ENCODE measurements at places on chromosomes 7 and 10. TPM values are rescaled to one million over a fixed set of nuclear protein-coding genes. Genes with fewer than 3 reads are reported as not detected.

GRCh38 chr7:155066417-155066950 lies 3.6 kb upstream of the HTR5A start:
- no peaks in the 10 kb centered on the region for H3K4me1 ChIP-seq
- H3K4me3 ChIP-seq = no peak overlapping the region
- no peak overlapping the region for H3K27ac ChIP-seq
- peaks cover 35% of the 10 kb centered on the region for H3K27me3 ChIP-seq
- no peak for DNase-seq

- H3K27ac ChIP-seq = no peak overlapping the region
- no peak for DNase-seq
Observed at GRCh38 chr7:74143383-74143782, 30.8 kb upstream of the EIF4H start.

DNA sequence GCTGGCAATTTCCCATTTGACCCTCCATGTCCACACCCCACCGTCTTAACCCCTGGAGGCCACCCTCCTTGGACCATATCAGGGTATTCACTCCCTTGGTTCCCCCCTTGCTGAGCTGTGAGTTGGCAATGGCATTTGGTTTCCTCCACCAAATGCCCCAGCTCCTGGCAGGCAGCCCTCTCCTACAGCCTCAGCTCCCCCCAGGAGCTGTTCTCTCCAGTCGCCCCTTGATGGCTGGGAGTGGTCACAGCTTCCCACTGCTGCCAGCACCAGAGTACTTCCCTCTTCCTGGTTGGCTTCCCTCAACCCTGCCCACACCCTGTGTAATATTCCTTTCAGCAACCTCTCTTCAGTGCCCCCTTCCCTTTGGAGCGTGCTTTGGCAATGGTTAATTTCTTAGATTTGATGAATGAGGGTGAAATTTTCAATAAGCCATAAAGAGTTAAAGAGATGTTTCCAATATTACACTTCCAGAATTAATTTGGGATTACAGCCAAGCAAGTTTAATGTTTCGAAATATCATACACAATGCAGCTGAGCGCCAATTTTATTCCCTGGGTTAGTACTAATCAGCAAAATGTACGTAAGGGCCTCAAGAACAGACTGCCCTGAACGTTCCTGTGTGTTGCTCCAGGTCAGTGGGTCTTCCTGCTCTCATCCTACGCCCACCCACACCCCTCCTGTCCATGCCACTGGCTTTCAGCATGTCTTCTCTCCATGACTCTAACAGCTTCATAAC lies 207.1 kb upstream of the NFE2L3 start:
- H3K4me1 ChIP-seq = peaks cover 17% of the 10 kb centered on the region
- no peak overlapping the region for H3K27ac ChIP-seq
- DNase-seq = no peak

- H3K27me3 ChIP-seq = peaks cover 10% of the 10 kb centered on the region
- H3K36me3 ChIP-seq = no peaks in the 10 kb centered on the region
- H3K4me3 ChIP-seq = no peak overlapping the region
- no peaks in the 10 kb centered on the region for H3K4me1 ChIP-seq
Observed at GRCh38 chr7:112497481-112497880, 16.7 kb downstream of the LSMEM1 start.

GRCh38 chr7:16616542-16616941 lies 29.0 kb downstream of the ANKMY2 start:
- H3K27ac ChIP-seq = no peak overlapping the region
- H3K4me3 ChIP-seq = no peak overlapping the region
- no peak for DNase-seq
- H3K4me1 ChIP-seq = no peaks in the 10 kb centered on the region

DNA sequence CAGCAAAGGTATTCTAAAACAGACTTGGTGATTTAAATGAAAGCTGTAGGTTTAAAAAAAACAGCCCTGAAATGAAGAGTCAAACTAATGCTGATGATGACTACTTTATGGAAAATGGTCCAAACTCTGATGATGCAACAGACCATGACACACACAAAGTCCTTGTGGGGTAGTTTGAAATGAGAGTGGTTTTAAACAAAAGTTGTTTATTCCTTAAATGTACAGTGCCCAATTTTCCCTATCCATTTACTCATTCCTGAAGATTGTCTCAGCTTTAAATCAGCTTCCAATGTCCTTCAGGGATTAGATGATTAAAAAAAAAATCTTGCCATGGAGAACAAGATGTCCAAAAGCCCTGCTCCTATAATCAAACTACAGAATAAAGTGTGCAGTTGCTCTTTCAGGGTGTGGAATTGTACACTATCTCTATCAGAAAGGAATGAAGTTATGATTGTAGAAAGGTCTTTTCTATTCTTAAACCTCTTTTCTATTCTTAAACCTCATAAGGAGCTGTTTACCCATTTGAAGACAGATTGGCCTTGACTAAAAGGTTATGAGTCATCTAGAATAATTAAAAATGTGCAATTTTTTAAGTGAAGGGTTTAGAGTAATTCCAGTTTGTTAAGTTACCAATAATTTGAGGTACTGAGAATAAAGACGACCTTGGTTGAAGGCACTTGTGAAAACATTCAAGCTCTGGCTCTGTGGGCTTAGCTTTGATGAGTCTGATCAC lies 70.2 kb upstream of the ITGA8 start:
- no peak overlapping the region for H3K4me3 ChIP-seq
- peaks cover 19% of the 10 kb centered on the region for H3K36me3 ChIP-seq
- H3K27ac ChIP-seq = no peak overlapping the region
- H3K27me3 ChIP-seq = no peaks in the 10 kb centered on the region
- no peaks in the 10 kb centered on the region for H3K4me1 ChIP-seq

DNA sequence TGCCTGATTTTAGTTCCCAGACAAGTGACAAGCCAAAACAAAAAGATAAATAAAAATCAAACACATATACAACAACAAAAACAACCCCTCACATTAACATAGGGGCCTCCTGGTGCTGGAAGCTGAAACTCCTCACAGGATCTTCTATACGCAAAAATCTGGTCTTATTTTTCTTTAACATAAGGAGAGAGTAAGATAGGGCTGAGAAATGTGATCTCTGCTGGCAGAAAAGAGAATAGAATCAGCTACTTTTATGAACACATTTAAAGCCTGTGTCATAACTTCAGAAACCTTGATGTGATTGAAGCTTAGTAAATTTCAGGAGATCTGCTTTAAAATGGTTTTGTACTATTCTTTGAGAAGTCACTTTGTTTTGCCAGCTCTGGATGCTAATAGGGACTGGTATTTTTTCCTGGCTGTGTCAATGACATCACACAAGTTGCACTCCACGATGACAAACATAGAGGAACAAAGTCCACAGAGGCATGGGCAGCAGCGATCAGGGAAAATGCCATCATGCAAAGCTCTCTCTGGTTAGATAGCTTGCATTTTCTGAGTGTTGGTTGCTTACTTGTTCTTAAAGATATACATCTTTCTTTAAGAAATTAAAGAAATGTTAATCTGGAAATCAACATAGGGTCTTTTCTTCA lies 176.6 kb upstream of the SP4 start:
- H3K27ac ChIP-seq = no peak overlapping the region
- H3K4me1 ChIP-seq = no peaks in the 10 kb centered on the region

GRCh38 chr7:140316165-140316661 lies 82.1 kb downstream of the SLC37A3 start:
- peaks cover 2% of the 10 kb centered on the region for H3K27me3 ChIP-seq
- H3K27ac ChIP-seq = no peak overlapping the region
- H3K4me3 ChIP-seq = no peak overlapping the region
- peaks cover 8% of the 10 kb centered on the region for H3K4me1 ChIP-seq
- DNase-seq = no peak
- peaks cover 21% of the 10 kb centered on the region for H3K36me3 ChIP-seq

DNA sequence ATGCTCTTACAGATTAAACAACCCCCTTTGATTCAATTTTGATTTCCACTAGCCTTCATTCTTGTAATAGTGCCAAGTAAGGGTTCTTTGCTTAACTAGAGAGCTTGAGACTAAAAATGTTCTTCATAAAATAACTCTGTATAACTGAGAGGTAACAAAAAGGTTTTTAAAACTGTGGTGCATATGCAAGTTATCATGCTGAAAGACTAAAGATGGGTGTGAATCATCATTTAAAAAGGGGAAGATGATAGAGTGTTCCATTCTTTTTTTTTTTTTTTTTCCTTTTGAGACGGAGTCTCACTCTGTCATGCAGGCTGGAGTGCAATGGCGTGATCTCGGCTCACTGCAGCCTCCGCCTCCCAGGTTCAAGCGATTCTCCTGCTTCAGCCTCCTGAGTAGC lies 11.1 kb downstream of the MDFIC start:
- H3K4me1 ChIP-seq = peaks cover 53% of the 10 kb centered on the region
- no peaks in the 10 kb centered on the region for H3K27me3 ChIP-seq
- peak overlapping the region; percentile 4 for H3K27ac ChIP-seq
- no peak for DNase-seq
- no peak overlapping the region for H3K4me3 ChIP-seq
- H3K36me3 ChIP-seq = no peaks in the 10 kb centered on the region

- no peak overlapping the region for H3K27ac ChIP-seq
- H3K4me3 ChIP-seq = no peak overlapping the region
- H3K36me3 ChIP-seq = no peaks in the 10 kb centered on the region
Observed at GRCh38 chr10:23610626-23611307, 171.9 kb downstream of the OTUD1 start.

GRCh38 chr7:142508251-142508650 lies 241.0 kb upstream of the PRSS1 start:
- DNase-seq = no peak
- H3K27ac ChIP-seq = peak overlapping the region; percentile 91
- no peaks in the 10 kb centered on the region for H3K27me3 ChIP-seq
- peaks cover 22% of the 10 kb centered on the region for H3K4me1 ChIP-seq
- peak overlapping the region; percentile 21 for H3K4me3 ChIP-seq

DNA sequence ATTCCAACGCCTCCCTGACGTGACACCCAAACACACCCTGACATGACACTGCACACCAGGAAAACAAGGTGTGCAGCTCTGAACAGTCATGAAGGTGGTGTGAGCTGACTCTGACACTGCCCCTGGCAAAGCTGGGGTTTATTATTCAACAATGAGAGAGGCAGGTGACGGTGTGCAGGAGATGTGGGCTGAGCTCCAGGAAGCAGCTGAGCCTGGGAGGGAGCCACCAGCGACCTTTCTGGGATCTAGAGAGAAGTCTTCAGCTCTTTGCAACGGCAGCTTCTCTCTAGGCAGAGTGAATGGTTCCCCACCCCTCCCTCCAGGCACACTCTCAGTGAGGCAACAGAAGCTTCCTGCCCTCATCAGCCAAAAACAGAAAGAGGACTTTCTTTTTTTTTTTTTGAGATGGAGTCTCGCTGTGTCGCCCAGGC lies 65.6 kb downstream of the SH3PXD2A start:
- no peaks in the 10 kb centered on the region for H3K36me3 ChIP-seq
- DNase-seq = no peak
- no peaks in the 10 kb centered on the region for H3K27me3 ChIP-seq

GRCh38 chr10:71561003-71561574 lies 158.5 kb downstream of the C10orf105 start:
- no peaks in the 10 kb centered on the region for H3K4me1 ChIP-seq
- H3K27me3 ChIP-seq = peaks cover 6% of the 10 kb centered on the region
- no peak overlapping the region for H3K27ac ChIP-seq
- no peaks in the 10 kb centered on the region for H3K36me3 ChIP-seq

GRCh38 chr7:121873289-121874194 lies 581 bp downstream of the PTPRZ1 start:
- no peak overlapping the region for H3K27ac ChIP-seq
- H3K27me3 ChIP-seq = peaks cover 31% of the 10 kb centered on the region
- no peak overlapping the region for H3K4me3 ChIP-seq

DNA sequence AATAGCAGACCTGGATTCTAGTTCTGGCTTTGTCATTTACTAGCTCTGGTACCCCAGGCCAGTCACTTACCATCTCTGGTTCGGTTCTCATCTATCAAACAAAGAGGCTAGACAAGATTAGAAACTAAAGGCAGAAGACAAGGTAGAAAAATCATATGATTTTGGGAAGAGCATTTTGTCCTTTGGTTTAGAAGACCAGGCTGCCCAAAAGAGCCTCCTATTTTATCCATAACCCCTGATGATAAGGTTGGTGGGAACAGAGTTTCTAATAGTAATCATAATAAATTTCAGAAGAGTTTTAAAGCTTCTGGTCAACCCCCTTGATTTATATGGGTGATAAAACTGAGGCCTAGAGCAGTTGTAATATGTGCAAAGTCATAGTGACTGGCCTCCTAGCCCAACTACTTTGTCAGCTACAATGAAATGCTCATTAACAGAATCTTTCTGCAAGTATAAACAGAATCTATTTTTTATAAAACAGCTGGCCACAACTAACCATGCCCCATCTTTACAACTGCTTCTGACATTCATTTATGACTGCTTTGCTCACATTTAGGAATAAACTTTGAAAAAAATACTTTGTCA lies 23.4 kb downstream of the COX15 start:
- no peak overlapping the region for H3K4me3 ChIP-seq
- no peak overlapping the region for H3K27ac ChIP-seq
- H3K36me3 ChIP-seq = peaks cover 67% of the 10 kb centered on the region
- H3K27me3 ChIP-seq = no peaks in the 10 kb centered on the region
- H3K4me1 ChIP-seq = peaks cover 7% of the 10 kb centered on the region

- DNase-seq = no peak
- H3K27me3 ChIP-seq = peaks cover 43% of the 10 kb centered on the region
- H3K36me3 ChIP-seq = no peaks in the 10 kb centered on the region
- H3K4me3 ChIP-seq = no peak overlapping the region
- no peaks in the 10 kb centered on the region for H3K4me1 ChIP-seq
Observed at GRCh38 chr10:69848454-69848853, 46.7 kb downstream of the COL13A1 start.

GRCh38 chr7:73899731-73900142 lies 38.8 kb downstream of the TMEM270 start:
- no peak for DNase-seq
- H3K36me3 ChIP-seq = no peaks in the 10 kb centered on the region
- H3K27me3 ChIP-seq = no peaks in the 10 kb centered on the region
- no peaks in the 10 kb centered on the region for H3K4me1 ChIP-seq

GRCh38 chr10:104527013-104527412 lies 114.1 kb upstream of the SORCS3 start:
- no peak overlapping the region for H3K27ac ChIP-seq
- H3K4me3 ChIP-seq = no peak overlapping the region
- DNase-seq = no peak
- H3K36me3 ChIP-seq = no peaks in the 10 kb centered on the region
- H3K27me3 ChIP-seq = peaks cover 31% of the 10 kb centered on the region

- no peak for DNase-seq
- H3K27ac ChIP-seq = no peak overlapping the region
- peaks cover 14% of the 10 kb centered on the region for H3K36me3 ChIP-seq
- H3K4me3 ChIP-seq = no peak overlapping the region
Observed at GRCh38 chr10:7832060-7832459, 13.8 kb downstream of the TAF3 start.

GRCh38 chr7:117171106-117171505 lies 151.8 kb downstream of the WNT2 start:
- H3K27me3 ChIP-seq = no peaks in the 10 kb centered on the region
- no peak overlapping the region for H3K27ac ChIP-seq
- H3K4me1 ChIP-seq = no peaks in the 10 kb centered on the region
- H3K36me3 ChIP-seq = peaks cover 22% of the 10 kb centered on the region
- no peak overlapping the region for H3K4me3 ChIP-seq
- DNase-seq = no peak

GRCh38 chr7:103794424-103794823 lies 195.0 kb downstream of the RELN start:
- no peaks in the 10 kb centered on the region for H3K36me3 ChIP-seq
- no peak for DNase-seq
- H3K27ac ChIP-seq = no peak overlapping the region
- no peaks in the 10 kb centered on the region for H3K4me1 ChIP-seq
- no peak overlapping the region for H3K4me3 ChIP-seq
- no peaks in the 10 kb centered on the region for H3K27me3 ChIP-seq

NANOS1 gene
- 0.60 TPM for total RNA-seq

CHN2 gene
- 2.2 TPM for total RNA-seq

PIP gene
- not detected for total RNA-seq

MMP21 gene
- 0.71 TPM for total RNA-seq

GIMAP5 gene
- 364 TPM for total RNA-seq

CLRN3 gene
- not detected for total RNA-seq

ANKRD61 gene
- not detected for total RNA-seq

CYP2C9 gene
- not detected for total RNA-seq

CNNM2 gene
- 15.5 TPM for total RNA-seq

PRKG1 gene
- total RNA-seq = not detected

SFRP4 gene
- not detected for total RNA-seq
